ENCODE measurements at places on chromosomes 5 and 9.

- DNase-seq, result no peak
These were observed 38.5 kb downstream of the UBTD2 start for GRCh38 chr5:172245046-172245445.

GRCh38 chr5:1557114-1557873, 33.5 kb upstream of the LPCAT1 start:
- no peak for DNase-seq

DNA sequence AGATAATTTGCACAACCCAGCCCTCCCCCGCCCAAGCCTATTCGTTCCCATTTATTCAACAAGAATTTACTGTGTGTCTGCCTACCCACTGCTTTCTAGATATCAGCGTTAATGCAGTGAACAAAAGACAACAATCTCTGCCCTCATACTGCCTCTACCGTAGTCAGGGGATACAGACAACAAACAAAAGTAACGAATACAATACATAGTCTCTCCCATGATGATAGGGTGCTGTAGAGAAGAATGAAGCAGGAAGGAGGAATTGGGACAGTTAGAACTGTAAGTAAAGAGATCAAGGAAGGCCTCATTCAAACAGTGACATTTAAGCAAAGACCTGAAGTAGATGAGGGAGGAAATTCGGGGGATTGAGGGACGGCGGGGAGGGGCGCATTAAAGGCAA, 1.7 kb downstream of the GFM2 start:
- no peak for DNase-seq

DNA sequence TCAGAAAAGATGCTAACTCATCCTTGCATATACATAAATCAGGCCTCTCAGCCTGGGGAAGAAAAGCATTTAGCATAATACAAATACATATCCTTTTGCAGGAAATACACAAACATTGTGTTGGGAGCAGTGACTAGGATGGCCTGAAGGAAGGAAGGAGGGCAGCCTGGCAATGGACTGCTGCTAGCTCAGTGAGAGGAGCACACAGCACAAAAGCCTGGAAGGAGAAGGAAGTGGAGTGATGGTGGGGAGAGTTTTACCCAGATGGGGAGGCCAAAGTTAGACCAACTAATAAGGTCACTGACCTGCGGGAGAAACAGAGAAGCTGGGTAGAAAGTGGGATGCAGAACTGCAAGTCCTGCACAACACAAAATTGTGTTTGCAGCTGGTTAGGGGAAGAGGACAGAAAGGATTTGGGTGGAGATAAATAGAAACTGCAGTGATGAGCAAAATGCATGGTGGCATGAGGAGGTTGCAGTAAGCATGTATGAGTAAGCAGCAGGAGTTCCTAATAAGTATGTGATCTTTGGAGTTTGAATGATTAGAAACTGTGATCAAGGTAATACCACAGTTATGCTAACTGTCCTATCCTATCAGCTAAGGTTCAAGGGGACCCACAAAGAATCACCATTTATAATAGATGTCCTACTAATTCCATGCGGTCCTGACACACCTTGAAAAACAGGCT, 39.5 kb downstream of the SEMA6A start:
- no peak for DNase-seq

Data from ovary (tissue), 10 donors.